NCI-H226 (cell line): ENCODE measurements at places on chromosomes 2 and 18.

GRCh38 chr2:223314811-223315210, 262.8 kb downstream of the KCNE4 start:
- peak; percentile 6 for DNase-seq

DNA sequence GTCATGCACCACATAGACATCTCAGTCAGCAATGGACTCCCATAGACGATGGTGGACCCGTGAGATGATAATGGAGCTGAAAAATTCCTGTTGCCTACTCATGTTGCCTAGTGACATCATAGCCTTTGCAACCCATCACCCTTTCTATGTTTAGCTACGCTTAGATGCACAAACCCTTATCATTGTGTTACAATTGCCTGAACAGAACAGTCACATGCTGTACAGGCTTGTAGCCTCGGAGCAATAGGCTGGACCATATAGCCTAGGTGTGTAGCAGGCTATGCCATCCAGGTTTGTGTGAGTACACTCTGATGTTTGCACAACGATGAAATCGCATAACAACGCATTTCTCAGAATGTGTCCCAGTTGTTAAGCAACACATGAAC, 221.6 kb downstream of the ALPK2 start:
- DNase-seq, result no peak

DNA sequence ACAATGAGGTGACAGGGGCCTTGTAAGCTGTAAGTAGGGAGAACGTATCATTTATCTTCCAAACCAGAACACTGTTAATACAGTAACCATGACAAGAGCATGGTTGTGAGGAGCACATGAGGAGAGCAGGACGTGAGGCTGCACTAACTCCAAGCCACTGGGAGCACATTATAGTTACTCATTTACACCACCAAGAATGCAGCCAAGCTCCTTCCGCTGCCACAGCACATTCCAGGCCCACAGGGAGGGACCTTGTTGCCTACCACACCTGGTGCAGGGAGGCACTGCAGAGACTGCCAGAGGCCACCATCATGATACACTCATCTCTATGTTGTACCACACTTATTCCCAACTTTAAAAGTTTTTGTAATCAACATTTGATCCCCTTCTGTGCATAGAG, 13.5 kb upstream of the SFXN5 start:
- no peak for DNase-seq

DNA sequence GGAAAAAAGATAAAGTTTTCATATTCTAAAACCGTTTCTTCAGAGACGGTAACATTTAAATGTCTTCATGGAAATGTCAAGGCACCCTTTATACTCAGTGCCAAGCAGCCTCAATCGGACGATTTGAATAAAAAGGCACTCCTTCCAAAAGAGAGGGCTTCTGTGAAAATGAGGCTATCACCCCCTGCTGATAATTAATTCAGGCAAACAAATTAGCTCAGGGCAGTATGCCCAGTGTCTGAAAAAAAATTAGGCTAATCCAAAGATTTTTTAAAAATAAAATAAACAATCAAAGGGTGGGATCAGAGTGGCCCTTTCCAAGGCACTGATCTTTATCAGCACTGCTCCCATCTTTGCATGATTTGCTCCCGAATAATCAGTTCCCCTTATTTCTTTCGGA, 151.0 kb upstream of the PID1 start:
- DNase-seq, result no peak

GRCh38 chr2:134581877-134582546, 136.8 kb downstream of the TMEM163 start:
- DNase-seq, result no peak

DNA sequence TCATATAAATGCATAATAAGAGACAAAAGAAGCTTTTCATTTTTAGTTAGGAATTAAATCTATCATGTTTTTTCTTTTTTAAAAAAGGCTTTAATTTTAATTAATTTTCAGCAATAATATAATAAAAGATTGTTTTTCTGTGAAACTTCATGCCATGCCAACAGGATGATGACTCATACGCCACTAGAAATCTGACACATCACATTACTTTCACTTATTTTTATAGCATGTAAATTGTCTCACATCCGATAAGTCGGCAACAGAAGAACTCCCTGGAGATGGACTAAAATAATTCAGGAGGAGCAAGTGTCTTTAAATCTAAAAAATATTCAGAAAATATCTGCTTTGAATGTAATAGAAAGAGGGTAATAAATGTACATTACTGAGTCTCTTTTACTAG, 1024.2 kb upstream of the ACVR2A start:
- DNase-seq, result peak; percentile 46

DNA sequence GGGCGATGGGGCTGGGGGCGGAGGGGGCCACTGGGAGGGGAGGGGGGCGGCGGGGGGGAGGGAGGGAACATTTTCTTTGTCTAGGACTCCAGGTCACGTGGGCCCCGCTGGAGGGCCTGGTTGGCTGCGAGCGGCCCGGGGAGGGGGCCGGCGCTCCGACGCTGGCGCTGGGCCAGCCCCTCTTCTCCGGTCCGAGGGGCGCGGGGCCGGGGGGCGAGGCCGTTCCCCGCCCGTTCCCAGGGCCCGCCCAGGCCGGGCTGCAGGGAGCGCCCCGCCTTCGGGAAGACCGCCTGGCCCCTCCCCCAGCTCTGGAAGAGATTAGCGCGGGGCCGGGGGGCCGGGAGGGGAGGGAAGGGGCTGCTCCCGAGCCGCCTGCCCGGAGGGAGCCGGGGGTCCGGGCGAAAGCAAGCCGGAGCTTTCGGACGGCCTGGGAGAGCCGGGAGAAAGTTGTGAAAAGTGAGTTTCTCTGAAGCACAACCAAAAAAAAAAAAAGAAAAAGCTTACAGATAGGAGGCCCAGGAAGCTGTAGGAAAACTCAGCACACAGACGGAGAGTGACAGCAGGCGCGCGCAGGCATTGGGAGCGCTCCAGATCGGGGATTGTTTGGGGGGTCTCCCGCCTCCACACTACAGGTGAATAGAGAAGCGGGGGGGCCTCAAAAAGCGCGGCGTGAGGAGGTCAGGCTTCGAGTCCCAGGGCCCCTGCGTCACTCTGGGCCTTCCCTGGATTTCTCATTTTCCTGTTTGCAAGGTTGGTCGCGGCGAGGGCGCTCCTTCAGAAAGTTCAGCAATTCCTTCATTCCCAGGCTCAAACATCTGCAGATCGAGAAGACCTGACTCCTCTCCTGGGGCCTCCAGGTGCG, 84.1 kb upstream of the POMC start:
- DNase-seq, result peak; percentile 31

GRCh38 chr2:109459485-109459884, 154.3 kb downstream of the SEPTIN10 start:
- no peak for DNase-seq

DNA sequence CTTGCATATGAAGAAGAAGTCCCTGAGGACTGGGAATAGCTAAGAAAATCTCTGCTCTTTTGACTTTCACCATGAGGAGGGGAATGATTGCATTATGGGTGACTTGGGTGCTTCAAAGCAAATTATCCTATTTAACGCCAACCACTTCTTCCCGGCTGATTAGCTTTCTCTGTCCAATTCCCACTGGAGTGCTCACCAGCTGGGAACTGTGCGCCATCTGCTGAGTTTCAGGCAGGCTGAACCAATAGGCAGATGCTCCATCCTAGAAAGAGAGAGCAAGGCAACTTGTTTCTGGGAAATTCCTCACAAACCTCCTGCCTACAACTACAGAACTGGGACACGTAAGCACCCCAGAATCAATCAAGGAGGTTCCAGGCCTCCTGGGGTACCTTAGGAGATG, 49.4 kb downstream of the POLE4 start:
- DNase-seq, result no peak

DNA sequence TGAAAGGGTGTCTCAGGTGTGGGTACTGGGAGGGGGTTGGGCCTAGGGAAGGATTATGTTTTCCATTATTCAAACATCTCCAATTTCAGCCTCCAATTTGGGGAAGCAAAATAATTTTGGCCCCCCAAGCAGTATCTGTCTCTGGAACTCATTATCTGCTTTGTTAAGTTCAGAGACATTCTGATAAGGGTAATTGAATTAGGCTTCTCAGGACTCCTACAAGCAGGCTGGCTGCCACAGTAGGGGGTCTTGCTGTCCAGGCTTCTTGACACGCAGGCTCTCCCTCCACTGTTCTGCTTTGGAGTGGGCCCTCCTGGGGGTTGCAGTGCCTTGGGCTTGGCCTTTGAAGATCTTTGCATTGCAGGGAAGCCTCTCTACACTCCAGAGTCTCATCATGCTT, 108.1 kb upstream of the SIX2 start:
- no peak for DNase-seq
